ENCODE measurements at places on chromosomes 4 and X.

DNA sequence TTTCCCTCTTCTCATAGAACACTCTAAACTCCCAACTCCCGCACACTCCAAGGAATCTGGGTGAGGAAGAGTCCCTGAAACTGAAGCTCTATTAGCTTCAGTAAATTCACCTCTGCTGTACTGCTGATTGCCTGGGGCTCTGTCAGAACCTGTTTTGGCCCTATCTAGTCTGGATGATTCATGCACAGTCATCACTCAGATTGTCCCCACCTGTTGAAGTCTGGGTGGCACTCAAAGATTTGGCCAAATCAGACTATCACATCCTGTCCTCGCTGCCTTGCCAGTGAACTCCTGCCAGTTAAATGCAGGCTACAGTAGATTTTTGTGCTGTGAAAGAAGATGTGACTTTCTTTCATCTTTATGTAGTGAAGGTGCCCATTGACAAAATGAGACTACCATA, 63.5 kb upstream of the EMCN start:
- peak; percentile 52 for DNase-seq

GRCh38 chr4:127256500-127256899, 376.3 kb upstream of the INTU start:
- no peak for DNase-seq

DNA sequence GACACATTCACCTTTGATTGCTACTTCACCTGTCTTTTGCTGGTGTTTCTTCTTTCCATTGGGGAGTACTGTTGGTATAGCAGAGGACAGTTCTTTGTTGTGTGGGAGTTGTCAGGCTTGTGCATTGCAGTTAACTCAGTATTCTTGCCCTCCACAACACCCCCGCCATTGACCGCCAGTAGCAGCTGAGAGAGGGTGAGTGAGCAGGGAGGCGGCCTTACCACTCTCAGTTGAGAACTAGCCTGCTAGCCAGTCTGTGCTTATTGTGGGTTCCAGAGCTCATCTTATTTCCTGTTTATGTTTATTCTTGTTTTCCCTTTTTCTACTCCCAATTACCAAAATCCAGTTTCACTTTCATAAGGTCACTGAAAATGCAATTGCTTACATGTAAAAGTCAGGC, 52.2 kb downstream of the STIM2 start:
- DNase-seq: peak; percentile 3

GRCh38 chrX:19750783-19751467, 136.5 kb downstream of the SH3KBP1 start:
- DNase-seq: no peak

DNA sequence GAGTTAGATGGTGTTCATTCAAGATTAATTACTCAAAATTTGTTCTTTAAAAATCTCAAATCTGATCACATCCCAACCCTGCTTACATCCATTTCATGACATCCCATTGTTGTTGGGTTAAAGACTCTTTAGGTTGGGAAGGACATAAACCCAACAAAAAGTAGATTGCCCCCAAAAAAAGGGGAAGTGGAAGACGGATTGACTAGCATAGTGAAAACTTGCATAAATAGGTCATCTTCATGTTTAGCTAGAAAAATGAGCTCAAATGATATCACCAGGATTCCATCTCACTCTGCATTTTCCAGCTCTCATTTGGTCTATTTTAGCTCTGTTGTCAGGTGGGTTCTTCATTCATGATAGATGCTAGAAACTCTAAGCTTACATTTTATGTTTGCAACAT, 18.5 kb upstream of the TET2 start:
- DNase-seq: no peak

- no peak for DNase-seq
Measured at GRCh38 chr4:173153445-173153844, 15.2 kb upstream of the GALNT7 start.

- DNase-seq: no peak
Measured at GRCh38 chr4:12791536-12791935, 692.6 kb downstream of the RAB28 start.

DNA sequence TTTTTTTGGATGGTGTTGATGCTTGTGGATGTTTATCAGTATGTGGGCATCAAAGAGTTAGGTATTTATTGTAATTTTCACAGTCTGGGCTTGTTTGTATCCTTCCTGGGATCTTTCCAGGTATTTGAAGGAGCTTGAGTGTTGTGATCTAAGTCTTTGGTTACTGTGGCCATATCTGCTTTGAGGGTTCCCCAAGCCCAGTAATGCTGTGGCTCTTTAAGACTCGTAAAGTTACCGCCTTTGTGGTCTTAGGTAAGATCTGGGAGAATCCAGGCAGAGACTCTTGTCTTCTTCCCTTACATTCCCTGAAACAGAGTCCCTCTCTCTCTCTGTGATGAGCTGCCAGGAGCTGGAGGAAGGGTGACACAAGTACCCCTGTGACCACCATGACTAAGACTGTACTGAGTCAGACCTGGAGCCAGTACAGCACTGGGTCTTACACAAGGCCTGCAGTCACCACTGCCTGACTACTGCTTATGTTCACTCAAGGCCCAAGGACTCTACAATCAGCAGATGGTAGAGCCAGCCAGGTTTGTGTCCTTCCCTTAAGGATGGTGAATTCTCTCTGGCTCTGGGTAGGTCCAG, 62.2 kb downstream of the FMR1NB start:
- no peak for DNase-seq

DNA sequence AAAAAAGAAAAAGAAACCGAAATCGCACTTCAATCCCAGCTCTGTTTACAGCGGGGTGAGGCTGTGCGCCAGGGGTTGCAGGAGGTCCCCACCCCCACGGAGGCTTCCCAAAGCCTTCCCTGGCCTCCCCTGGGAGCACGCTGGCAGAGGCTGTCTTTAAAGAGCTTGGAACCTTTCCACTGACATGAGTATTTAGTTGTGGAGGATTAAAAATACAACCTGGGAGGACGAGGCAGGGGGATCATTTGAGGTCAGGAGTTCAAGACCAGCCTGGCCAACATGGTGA, 69.1 kb downstream of the PPP2R2C start:
- DNase-seq: no peak

DNA sequence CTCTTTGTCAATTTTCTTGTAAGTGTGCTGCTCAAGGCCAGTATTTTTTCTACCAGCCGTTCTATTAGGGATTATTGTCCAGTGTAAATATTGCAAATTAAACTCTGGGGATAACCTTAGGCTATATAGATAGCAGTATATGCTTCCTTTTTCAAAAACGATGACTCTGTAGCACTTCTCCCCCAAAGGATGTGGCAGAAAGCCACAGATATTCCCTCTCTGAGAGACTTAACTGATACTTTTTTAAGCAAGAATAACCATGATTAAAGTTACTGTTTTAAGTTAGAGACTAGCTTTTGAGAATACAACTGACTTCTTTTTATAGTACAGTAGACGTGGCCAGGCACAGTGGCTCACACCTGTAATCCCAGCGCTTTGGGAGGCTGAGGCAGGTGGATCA, 130.0 kb downstream of the FHIP1A start:
- no peak for DNase-seq

GRCh38 chr4:122602277-122603142, 18.4 kb downstream of the IL21 start:
- DNase-seq: peak; percentile 38

DNA sequence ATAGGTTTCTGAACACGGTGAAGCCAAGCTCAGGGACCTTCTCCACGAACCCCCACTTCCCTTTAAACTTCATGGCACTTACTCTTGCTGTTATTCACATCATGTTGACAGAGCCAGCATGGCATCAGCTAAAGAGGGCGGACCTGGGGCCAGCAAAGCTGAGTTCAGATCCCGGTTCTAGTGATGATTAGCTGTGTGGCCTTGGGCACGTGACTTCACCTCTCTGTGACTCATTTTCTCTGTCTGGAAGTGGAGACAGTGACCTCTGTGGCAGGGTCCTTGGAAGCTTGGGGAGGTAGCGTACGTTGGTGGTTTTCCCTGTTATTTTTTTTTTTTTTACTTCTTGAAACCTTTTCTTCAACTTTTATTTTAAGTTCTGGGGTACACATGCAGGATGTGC, 13.4 kb downstream of the EVC start:
- no peak for DNase-seq

DNA sequence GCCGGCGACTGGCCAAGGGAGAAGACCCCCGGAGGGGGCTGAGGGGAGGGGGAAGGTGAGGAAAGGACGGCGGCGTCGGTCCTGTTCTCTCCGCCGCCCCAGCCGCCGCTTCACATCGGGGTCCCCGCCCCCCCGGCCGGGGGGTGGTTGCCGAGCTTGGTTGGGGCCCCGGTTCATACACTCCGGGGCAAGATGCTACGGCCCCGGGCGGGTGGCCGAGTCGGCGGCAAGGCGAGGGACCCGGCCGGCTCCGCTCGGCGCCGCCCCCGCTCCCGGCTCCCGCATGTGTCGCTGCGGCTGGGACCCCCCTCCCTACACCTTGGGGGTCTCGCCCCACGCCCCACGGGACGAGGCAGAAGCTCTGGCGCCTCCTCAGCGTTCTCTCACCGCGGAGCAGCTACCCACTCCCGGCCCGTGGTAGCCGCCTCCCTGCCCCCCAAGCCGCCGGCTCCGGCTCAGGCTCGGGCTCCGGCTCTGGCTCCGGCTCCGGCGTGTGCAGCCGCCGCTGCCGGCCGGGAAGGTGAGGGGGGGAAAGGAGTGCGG, 461 bp downstream of the FBXW7 start:
- DNase-seq: peak; percentile 4

DNA sequence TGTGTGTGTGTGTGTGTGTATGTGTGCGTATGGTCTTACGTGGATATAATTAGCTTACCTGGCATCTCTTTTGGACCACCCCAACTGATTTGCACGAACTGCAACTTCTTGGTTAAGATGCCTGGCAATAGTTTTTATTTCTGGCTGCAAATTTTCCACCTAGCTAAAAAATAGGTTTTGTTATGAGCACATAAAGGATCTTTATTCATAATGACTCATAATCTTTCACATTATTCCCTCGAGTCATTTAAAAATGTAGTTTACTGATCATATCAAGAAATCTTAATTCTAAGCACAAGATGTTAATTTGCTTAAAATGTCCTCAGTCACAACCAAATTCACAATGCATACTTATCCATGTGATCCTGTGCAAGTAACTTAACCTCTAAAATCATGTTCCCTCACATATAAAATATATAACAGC, 1.5 kb downstream of the COX18 start:
- DNase-seq: no peak

- no peak for DNase-seq
Measured at GRCh38 chrX:109533631-109534030, 3.0 kb upstream of the NXT2 start.

DNA sequence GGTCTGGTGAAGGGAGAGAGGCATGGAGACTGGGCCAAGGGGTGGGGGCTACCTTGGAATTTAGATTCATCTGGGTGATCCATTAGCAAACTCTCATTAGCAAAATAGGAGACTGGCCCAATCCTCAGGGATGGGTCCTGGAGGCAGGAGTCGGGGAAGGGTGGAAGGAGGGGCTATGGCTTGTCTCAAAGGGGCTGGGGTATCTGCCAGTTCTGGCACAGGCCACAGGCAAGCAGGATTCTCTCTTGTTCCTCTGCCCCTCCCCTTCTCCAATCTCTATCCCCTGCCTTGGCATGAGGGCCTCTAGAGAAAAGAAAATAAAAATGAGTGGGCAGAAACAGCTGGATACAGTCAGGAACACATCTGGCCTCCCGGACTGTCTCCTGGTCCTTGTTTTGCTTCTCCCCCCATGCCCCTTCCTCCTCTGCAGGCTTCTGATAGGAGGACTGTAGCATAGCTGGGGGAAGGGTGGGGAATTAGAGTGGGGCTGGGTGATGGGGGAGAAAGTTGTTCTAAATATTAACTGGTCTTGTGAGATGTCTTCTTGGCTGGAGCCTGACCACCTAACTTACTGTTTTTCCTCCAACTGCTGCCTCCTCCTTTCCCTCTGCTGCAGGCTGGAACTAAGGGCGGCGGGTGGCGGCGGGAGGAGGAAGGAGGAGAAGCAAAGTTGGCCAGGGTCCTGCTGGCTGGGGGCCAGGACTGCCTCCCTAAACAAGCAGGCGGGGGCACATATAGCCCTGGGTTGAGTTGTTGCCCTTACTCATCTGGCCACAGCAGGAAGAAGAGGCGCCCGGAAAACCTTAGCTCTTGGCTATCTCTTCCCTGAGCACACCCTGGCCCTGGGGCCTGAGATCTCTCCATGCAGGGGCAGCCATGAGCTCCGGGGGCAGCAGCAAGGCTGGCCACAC, 53.3 kb upstream of the LAS1L start:
- DNase-seq: peak; percentile 6

DNA sequence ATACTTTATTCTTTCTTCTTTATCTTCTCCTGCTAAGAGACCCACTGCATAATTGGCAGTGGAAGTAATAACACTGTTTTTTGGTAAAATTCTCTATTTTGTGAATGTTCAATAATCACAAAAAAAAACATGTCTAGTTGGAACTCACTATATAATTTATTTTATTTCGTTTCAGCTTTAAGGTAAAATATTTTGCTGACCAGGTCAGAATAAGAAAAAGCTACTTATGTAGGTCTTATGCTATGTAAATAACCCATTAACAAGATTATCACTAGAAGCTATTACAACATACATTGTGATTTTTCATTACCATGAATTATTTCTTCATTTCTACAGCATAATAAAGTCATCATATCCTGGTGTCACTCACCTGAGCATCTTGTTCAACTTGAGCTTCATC, 19.3 kb downstream of the ANXA5 start:
- DNase-seq: no peak

- DNase-seq: no peak
Measured at GRCh38 chrX:150050387-150050786, 112.1 kb upstream of the EOLA2 start.

GRCh38 chr4:86606809-86607208, 12.7 kb downstream of the PTPN13 start:
- no peak for DNase-seq

DNA sequence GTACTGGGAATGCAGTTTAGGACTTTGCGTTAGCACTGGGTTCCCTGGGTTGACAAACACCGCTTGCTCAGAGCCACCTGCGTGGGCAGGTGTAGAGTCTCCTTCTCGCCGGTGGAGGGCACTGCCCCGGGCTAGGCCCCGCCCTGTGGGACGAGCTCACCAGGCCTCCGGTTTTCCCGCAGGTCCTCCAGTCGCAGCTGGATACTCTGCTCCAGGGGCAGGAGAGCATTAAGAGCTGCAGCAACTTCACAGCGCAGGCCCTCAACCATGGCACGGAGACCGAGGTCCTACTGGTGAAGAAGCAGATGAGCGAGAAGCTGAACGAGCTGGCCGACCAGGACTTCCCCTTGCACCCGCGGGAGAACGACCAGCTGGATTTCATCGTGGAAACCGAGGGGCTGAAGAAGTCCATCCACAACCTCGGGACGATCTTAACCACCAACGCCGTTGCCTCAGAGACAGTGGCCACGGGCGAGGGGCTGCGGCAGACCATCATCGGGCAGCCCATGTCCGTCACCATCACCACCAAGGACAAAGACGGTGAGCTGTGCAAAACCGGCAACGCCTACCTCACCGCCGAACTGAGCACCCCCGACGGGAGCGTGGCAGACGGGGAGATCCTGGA, 49.2 kb upstream of the MND1 start:
- DNase-seq: no peak

DNA sequence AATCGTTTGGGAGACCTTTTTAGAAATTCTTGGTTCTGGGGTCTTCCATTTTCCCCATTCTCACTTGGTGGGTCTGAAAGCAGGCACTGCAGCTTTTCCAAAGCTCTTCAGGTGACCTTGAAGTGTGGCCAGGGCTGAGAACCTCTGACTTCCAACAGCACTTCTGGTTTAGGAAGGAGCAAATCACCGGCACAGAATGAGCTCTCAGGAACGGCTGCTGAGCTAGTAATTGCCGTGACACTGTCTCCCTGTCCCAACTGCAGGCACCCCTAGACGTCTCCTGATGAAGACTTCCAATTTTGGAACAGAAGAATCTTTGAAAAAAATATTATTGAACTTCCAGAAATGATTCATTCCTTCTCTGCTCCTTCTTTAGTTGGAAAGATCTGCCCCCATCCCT, 31.3 kb downstream of the CD38 start:
- DNase-seq: no peak

- peak; percentile 78 for DNase-seq
Measured at GRCh38 chrX:323721-324628, 5.4 kb upstream of the GTPBP6 start.
